ENCODE measurements at places on chromosomes 5 and 9.

DNA sequence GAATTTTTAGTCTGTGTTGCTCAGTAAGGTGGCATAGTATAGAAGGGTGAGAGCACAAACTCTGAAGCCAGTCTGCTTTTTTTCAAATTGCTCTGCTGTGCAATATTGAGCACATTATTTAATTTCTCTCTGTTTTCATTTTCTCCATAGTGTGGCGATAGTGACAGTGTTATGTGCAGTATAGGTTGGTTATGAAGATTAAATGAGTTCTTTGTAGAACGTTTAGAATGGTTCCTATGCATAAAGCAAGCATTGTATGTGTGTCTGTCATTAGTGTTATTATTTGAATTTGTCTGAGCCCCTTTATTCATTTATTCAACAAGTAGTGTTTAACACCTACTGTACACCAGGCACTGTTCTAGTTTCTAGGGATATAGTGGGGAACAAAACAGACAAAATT is 9.2 kb downstream of the PRR16 start:
- no peak for DNase-seq

GRCh38 chr5:113598926-113599325 is 85.4 kb downstream of the YTHDC2 start:
- no peak for DNase-seq

DNA sequence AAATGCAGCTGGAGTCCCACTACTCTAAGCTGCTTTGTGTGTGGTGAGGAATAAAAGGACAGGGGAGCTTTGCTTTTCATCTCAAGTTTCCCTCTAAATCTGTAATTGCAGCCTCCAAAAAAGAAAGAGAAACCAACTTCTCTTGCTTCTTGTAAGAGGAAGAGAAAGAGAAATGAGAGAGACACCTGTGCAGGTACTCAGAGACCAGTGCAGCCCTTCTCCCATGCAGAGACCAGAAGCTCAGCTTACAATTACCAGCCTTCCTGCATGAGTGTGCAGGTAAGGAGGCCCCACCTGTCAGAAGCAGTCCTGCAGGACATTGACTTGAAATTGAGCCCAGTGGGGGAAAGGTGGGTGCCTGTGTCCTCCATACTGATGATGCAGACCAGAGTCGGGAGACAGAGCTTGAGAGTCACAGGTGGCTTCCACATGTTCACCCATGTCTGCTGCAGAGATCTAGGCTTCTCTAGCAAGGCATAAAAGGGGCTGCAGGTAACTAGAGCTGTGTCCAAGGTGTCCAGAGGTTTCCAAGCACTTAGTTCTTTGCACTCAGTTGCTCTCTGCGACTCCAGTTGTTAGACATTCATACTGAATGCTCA is 15.3 kb upstream of the MED10 start:
- no peak for DNase-seq

DNA sequence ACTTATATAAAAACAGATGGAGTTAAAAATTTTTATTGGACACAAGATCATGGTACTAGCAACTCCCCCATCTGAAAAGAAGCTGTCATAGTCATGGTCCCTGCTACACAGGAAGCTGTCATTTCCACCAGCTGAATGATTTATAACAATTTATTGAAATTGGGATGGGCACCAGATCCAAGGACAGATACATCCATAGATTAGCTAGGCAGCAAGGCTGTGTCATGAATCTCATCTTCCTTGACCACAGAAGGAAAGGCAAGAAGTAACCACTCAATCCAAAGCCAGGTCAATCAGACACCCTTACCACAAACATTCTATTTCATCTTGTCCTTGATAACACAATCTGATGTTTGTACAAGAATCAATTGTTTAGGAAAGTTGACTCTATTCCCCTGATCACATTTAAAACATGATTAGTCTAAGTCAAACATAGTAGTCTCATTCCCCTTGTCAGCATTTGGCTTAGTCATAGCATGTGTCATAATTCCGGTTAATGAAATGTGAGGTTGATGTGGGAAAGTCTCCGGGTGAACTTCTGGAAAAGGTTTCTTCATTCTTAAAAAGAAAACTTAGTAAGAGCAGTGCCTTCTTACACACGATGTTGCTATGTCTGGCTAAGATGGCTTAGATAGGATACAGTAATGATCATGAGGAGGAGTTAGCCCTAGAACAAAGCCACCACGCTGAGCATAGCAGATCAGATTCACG is 462.6 kb upstream of the PAPPA start:
- no peak for DNase-seq

DNA sequence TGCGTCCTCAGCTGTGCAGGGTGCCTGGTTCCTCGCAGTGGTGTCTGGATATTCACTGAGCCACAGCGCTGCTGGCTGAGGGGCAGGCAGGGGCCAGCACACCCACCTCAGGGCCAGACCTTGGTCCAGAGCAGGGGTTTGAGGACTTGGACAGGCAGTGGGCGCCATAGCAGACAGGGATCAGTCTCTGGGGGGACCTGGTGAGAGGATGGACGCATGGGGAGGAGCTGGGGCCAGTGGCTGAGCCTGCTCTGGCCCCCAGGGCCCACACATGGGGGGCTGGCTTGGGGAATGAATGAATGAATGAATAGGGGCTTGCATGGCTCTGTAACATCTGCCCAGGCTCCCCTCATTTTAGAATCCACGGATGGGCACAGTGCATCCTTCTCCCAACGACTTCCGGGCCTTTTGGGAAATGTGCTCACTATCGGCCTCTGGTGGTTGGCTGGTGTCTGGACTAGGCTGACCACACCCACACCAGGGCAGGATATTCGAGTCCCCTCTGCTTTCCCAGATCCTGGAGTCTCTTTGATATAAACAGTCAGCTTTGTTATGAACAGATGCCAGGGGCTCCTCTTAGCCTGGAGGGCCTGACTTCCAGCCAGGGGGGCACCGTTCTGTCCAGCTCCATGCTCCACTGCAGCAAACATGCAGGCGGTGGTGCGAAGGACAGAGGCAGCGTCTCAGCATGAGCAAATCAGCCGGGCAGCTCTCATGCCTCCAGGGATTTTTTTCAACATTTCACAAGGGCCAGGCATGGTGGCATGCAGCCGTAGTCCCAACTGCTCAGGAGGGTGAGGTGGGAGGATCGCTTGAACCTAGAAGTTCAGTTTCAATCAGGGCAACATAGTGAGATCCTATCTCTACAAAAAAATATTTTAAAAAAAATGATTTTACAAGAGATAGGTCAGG is 62.6 kb downstream of the NEK6 start:
- no peak for DNase-seq

DNA sequence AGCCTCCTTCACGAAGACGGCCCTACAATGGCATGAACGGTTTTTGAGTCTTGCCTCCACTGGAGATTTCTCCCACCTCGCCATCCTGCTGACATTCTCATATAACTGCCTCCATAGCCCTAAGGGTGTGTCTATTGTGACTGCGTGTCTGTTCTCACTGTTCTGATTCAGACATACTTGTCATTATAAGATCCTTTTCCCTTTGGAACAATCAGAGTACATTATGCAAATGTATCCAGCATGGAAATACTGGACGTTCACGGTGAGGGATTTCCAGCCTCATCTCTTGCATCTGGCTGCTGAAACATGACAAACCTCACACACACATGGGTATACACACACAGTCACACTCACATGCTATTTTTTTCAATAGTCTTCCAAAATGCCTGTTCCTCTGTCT is 402.1 kb downstream of the DIRAS2 start:
- DNase-seq, result no peak

DNA sequence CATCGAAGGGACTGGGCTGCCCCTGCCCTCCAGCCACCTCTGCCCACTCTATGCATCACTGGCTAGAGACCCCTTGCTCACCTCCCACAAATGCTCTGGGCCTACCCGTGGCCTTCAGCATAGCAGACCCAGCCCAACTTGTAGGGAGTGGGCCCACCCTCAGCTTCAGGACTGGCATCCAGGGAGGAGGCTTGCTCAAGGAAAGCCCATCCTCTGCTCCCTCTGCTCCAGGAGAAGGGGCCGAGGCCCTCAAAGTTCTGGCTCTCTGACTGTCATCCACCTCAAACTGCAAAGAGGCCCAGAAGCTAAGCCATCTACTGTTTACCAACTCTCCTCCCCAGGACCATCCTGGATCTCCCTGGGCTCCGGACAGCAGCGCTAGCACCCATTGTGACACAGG is 84.5 kb downstream of the C5orf15 start:
- DNase-seq, result no peak

- DNase-seq, result no peak
These were observed 28.9 kb upstream of the GSN start for GRCh38 chr9:121239071-121239470.

- no peak for DNase-seq
These were observed 36.2 kb upstream of the IL17B start for GRCh38 chr5:149415066-149415967.

GRCh38 chr9:19127871-19128500 is 694 bp upstream of the PLIN2 start:
- DNase-seq, result no peak

GRCh38 chr5:142998316-142999020 is 228.3 kb downstream of the ARHGAP26 start:
- DNase-seq, result no peak

GRCh38 chr9:6997330-6997729 is 239.6 kb downstream of the KDM4C start:
- DNase-seq, result no peak

DNA sequence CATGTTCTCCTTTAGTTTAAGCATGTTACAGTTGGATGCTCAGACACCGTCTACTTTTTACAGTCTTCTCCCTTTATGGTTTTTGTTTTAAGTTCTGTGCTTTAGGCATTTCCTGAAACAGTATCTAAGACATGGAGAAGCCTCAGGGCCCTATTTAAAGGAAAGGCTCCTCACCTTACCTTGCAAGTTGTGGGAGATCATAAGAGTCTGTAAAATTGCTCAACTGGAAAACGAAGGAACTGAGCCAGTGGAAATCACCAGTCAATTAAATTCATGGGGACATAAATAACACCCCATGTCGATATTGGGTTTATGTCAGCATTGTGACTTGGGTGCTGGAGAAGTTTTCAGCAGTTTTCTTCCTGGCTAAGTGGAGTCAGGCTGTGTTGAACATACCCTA is 239.2 kb downstream of the KIF4B start:
- no peak for DNase-seq

GRCh38 chr9:105608721-105609598 is 51.0 kb downstream of the FKTN start:
- peak; percentile 29 for DNase-seq

DNA sequence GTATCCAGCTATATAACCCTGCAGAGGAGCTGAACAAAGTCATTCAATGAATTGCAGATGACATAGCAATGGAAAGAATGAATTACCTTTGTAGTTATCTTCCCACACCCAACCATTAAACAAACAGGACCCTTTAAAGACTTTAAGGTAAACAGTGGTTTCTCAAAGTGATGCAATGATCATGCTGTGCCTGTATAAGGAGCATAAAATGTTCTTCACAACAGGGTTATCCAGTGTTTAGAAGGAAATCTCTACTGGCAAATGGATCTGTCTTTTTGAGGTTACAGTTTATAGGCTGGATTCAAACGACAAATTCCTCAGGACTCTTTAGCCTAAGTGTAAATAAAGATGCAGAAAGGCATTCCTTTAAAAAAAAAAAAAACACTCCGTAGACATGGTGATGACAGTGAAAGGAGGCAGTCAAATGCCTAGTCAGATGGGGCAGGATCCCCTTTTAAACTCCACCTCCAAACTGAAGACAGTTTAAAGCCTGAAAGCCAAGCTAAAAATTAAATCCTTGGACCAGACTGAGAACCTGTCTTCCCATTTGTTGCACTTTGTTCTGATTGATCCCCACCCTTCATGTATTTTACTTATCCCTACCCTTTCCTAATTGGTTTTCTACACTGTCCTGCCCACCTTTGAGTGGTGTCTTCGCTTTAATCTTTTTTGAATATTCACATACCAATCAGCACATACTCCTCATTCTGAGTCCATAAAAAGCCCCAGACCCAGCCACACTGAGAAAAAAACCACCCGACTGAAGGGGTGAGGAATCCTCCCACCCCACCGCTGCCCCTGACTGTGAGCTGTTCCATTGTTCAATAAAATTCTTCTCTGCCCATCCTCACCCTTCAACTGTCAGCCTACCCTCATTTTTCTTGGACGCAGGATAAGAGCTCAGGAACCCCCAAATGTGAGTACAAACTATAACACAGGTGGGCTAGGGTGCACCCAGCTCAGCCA is 761.3 kb upstream of the DMAC1 start:
- no peak for DNase-seq

DNA sequence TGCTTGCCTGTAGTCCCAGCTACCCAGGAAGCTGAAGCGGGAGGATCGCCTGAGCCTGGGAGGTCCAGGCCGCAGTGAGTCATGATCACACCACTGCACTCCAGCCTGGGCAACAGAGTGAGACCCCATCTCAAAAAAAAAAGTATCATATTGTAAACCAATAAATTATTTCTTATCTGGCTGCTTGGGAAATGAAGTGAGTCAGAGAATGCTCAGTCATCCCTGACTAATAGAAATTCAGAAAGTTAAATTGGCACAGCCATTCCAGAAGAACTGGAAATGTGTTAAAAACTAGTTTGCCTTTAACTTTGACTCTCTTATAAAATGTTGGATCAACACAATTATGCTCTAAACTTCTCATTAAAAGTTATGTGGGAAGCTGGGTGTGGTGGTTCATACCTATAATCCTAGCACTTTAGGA is 9.8 kb upstream of the GNE start:
- no peak for DNase-seq

DNA sequence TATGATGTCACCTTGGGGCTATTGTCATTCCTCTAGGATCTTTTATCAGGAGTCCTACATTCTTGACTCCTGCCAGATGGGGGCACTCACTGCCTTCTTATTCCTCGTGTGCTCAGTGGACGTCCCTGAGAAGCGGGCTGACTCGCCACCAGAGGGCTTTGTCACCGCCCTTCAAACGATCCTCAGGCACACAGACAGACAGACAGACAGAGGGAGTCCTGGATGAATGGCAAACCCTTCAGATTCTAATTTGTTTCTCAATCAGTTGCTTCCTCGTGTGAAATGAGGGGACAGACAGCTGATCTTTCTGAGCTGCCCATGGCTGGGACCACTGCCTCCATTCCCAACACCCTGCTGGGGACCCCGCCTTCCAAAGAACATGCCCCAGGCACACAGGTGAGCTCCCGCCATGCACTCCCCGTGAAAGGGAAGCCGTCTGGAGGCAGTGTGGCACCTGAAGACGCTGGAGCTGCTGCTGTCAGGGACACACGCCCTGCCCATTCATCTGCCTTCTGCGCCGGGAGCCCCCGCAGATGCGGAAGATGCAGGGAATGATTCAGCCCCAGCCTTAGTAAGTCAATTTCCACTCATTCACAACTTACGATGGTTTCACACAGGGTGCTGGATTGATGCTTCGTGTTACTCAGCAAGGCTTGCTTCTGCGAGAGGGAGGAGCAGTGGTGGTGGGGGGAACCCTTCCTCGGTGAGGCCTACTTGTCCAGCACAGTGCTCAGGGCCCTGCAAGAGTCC is 24.9 kb upstream of the SH3PXD2B start:
- peak; percentile 88 for DNase-seq

GRCh38 chr5:62460578-62460983 is 48.0 kb downstream of the IPO11 start:
- DNase-seq, result peak; percentile 26

GRCh38 chr5:96734871-96735325 is 72.7 kb downstream of the CAST start:
- DNase-seq, result no peak
